NCI-H1930 (cell line): ENCODE measurements at places on chromosomes 4 and X.

- no peak for DNase-seq
Observed at GRCh38 chrX:136321532-136321931, 20.8 kb downstream of the ADGRG4 start.

DNA sequence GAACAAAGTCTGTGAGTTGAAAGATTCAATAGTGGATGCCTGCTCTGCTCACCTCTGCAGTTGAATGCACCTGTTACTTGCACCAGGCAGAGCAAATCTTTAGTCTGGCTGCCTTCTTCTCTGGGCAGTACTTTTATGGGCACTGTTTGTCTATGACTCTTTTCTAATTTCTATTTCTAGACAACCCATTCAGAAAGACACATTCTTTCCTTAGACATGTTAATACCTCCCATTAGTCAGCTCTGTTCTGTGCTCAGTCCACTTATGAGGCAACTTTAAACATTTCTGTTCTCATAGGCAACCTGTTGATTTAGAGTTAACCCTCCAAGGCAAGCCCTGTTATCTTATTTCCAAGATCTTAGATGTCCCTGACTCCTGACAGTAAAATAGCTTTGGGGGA, 108.9 kb downstream of the SYNPO2 start:
- DNase-seq: no peak

- DNase-seq: no peak
Observed at GRCh38 chrX:48498374-48498809, 10.4 kb upstream of the PORCN start.

DNA sequence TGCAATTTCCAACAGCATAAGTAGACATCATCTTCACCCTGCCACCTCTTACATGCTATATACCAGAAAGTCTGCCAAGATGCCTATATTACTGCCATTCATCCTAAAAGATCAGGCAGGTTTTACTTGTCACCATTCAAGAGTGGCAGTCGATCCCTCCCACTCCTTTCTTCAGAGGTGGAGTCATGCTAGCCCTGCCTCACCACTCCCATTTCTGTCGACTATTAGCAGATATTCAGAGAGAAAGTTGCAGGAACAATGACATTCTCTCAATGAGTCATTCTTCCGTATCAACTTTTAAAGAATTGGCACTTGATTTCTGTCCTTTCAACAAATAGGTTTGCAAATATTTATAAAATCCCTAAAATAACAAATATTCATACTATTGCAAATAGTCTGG, 1060.1 kb downstream of the ADGRL3 start:
- no peak for DNase-seq

GRCh38 chr4:98555798-98556445, 102.5 kb downstream of the TSPAN5 start:
- no peak for DNase-seq

- no peak for DNase-seq
Observed at GRCh38 chr4:183411291-183411861, 33.1 kb upstream of the CDKN2AIP start.

DNA sequence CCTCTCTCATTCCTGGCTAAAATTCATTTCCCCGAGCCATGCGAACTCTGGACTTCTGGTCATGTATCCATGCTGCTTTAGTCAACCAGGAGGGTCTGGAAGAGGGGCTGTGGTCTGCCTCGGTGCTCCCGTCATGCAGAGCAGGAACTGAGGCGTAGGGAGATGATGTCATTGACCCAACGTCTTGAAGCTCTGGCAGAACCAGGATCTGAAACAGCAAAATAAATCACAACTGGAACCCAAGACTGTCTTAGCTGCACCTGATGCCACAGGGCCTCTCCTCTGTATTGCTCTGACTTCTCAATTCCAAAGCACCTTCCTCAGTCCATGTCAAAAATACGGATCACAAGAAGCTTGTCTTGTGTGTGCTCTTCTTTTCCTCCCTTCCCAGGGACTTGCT, 131.0 kb upstream of the LDB2 start:
- no peak for DNase-seq

DNA sequence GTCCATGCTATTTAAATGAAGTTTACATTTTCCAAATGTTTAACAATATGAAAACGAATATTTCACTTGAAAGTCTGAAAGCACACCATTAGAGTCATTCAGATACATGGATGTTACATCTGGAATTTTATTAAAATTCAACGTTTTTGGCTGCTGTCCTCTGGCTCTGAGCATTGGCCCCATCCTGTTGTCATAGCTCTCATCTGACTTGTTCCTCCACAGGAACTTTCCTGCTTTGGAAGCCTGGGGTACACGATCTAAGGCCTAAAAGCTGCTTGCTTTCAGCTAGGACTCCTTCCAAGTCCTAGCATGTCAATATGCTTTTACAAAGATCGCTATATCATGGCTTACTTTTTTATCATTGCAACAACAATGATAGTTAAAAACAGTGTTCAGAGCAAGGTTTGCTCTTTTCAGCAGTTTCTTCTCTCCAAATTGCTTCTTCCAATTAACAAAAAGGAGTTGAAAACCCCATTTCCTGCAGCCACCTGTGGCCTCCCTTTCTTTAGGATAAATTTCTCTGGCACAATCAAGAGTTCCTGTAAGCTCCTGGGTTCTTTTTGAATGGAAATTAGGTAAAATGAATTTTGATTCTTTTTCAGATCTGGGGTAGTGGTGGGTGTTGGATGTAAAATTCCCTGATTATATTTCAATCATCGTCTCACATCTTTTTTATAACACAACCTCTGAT, 413.4 kb upstream of the AGA start:
- no peak for DNase-seq

GRCh38 chr4:757111-757510, 51.5 kb downstream of the PCGF3 start:
- no peak for DNase-seq

- no peak for DNase-seq
Observed at GRCh38 chrX:111568354-111568753, 56.9 kb downstream of the SERTM2 start.

GRCh38 chrX:147680251-147680650, 231.5 kb upstream of the FMR1 start:
- DNase-seq: no peak

GRCh38 chr4:125796138-125796537, 481.4 kb downstream of the FAT4 start:
- no peak for DNase-seq

- DNase-seq: no peak
Observed at GRCh38 chrX:38992441-38993096, 191.3 kb downstream of the MID1IP1 start.

GRCh38 chr4:187464573-187464972, 531.0 kb upstream of the ZFP42 start:
- no peak for DNase-seq

GRCh38 chr4:68883870-68884269, 67.7 kb downstream of the UGT2A3 start:
- no peak for DNase-seq

DNA sequence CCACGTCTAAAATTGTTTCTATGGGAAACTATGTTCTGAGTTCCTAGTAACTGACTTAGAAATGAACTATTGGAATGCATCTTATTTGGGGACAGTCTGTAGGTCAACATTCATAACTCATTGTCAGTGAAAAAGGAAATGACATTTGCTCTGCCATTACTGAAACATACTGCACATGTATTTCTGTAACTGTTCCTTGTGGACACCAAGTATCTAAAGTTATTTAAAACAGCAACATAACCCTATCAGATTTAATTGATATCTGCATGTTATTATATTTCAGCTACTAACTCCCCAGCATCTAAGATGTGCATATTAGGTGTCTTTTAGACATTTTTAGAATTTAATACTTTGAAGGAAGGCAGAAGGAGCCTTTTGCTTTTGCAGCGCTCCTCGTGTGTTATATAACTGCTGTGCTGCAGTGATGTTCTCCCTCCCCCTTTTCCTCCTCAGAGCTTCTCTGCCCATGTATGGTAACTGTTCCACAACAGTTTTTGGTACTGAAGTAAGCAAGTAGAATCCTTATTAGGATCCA, 37.2 kb upstream of the TMEM131L start:
- no peak for DNase-seq

DNA sequence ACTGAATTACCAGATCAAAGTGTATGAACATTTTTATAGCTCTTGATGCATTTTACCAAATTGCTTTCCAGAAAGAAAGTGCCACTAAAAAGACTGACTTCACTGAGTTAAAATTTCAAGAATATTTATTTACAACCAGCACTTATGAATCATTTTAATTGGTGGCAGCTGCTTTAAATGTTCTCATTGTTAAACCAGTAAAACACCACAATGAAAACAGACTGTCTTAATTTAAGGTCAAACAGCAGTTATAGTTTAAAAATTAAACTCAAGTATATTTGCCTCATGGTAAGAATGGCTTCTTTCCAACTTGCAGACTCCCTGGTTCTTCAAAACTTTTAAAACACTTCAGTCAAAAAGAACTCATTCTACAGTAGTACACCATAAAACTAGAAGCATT, 36.9 kb downstream of the AMMECR1 start:
- DNase-seq: no peak

DNA sequence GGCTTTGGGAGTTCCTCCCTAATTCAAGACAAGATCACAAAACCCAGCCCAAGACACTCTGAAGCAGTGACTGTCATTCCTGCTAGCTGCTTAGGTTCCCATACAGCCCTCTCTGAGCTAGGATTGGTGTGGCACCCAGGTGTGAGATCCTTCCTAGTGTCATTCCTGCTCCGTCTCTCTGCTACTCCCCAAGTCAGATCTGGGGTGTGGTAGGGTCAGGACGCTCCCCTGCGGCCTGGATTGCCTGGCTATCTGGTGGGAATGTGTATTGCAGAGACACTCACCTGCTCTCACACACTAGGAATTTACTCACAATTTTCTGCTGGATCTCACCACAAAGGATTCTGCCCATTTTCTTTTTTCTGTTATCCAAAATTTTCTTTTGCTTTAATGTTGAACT, 560.8 kb upstream of the ATOH1 start:
- no peak for DNase-seq

- no peak for DNase-seq
Observed at GRCh38 chrX:66036231-66036630, 3.6 kb downstream of the VSIG4 start.

DNA sequence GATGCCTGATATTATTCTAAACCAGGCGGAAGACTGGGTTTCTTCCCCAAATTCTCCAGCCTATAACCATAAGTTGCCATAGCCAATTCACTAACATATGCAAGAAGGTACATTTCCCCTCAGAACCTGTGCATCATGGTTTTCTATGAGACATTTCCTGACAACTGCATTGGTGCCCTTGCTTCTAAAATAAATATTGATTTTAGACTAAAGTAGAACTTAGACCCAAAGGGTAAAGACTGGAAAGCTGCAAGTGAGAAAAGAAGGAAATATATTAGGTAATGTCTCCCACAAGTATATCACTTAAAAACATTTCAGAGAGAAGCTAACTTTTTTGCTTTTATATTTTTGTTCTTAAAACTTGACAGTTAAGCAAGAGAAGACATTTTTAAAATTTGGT, 125.1 kb downstream of the PPA2 start:
- no peak for DNase-seq

- DNase-seq: no peak
Observed at GRCh38 chr4:1241936-1242505, 6.9 kb downstream of the CTBP1 start.

- DNase-seq: no peak
Observed at GRCh38 chr4:21366312-21366711, 582.3 kb downstream of the KCNIP4 start.

DNA sequence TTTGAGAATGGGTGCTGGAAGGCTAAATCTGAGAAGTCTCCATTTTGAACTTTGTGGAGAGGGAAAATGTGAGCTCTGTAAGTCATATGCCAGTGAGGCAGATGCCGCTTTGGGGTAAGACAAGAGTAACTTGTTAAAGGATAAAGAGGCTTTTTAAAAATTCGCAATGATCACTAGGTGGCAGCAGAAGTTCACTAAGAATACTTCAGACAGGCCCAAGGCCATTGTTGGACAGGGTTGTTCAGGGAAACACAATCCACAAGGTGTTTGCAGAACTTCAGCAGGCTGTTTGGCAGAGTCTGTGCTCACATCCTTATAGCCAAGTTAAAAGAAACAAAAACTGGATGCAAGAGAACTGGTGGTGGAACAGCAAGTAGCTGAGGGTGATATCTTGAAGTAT, 13.7 kb upstream of the PIGA start:
- DNase-seq: peak; percentile 18

DNA sequence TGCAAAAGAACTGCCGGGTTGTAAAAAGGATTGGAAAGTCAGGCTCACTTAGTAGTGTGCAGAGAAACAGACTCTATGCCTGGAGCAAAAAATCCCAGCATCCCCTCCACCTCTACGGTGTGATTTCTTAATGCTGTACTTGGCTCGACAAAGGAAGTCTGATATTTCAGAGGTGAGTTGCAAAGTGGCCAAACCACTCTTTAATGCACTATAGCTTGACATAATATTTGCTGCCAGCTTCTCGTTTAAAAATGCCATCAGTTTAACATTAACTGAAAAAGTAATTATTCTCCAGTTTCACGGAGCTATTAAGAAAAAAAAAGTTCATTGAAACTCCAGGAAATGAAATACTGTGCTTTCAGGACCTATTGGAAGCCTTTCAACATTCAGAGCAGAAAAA, 448.3 kb upstream of the ZFP42 start:
- no peak for DNase-seq

DNA sequence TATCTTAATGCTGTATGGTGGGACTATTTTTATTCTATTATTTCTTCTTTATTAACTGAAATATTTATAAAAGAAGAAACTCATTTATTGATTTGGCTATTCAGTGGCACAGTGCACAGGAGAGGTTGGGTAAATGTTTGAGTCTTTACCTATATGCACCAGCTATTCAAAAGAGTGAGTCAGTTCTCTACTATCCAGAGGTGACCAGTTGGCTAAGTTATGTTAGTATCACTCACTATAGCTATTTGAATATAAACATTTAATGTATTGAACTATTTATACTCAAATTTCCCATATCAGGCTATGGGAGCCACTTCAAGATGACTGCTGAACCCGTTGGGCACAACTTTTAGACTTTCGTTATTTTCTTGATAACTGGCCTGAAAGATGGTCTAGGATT, 106.1 kb upstream of the VEGFC start:
- DNase-seq: no peak

- DNase-seq: peak; percentile 11
Observed at GRCh38 chrX:103157496-103158316, 57.2 kb upstream of the BEX4 start.

- DNase-seq: no peak
Observed at GRCh38 chrX:72573158-72573511, 492 bp upstream of the HDAC8 start.

- no peak for DNase-seq
Observed at GRCh38 chr4:25104591-25104990, 55.7 kb downstream of the SEPSECS start.

- no peak for DNase-seq
Observed at GRCh38 chr4:125728568-125728967, 413.8 kb downstream of the FAT4 start.

GRCh38 chrX:40094041-40094899, 3.5 kb downstream of the BCOR start:
- no peak for DNase-seq

DNA sequence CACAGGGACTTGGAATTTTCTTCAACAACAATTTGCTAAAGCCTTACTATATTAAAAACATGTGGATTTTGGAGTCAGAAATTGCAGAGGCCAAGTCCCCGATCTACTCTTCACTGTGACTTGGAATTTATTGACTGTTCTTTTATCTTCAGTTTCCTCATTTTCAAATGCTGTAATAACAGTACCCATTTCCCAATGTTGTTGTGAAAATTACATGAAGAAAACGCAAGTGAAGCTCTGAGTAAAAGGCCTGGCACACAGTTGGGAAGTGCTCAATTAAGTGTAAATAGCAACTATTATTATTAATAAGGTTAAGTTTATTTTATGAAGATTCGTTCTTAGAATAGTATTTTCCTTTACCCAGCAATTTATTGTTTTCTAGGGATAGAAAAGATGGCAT, 15.7 kb downstream of the STBD1 start:
- DNase-seq: no peak

GRCh38 chr4:107856901-107857300, 32.2 kb downstream of the SGMS2 start:
- DNase-seq: no peak
